Stimulated activated CD4-positive, alpha-beta T cell treated with anti-CD3 and anti-CD28 coated beads, Interleukin-4, amount 100 ng/mL, for 4 hours (primary cell): ENCODE measurements at places on chromosomes 16 and 17.

GRCh38 chr17:36730095-36730808 is 128.9 kb downstream of the MRM1 start:
- no peak for DNase-seq

- DNase-seq, result no peak
Observed at GRCh38 chr16:84509032-84509950, 4.8 kb upstream of the MEAK7 start.

GRCh38 chr17:77354670-77355455 is 214.1 kb downstream of the SEC14L1 start:
- DNase-seq, result no peak

- no peak for DNase-seq
Observed at GRCh38 chr16:67949645-67950044, 5.7 kb upstream of the LCAT start.

- no peak for DNase-seq
Observed at GRCh38 chr16:85431431-85432124, 181.5 kb upstream of the GSE1 start.

DNA sequence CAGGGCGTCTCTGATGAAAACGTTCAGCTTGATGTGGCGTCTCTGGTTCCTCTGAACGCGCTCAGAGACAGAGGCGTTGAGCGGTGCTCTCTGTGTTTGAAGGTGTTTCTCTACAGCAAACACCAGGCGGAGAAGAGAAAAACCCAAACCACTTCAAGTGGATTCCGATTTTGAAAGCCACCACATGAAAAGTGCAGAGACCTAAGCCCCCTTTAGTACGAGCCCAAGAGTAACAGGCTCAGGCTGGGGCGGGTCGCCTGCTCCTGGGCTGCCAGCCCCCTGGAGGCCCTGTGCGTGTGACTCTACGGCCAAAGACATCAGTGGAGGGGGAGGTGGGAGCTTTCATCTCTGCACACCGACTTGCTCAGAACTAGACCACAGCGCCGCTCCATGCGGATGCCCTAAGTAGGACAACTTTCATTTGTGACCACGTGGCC is 328.4 kb downstream of the MAF start:
- DNase-seq, result peak; percentile 40

- DNase-seq, result peak; percentile 55
Observed at GRCh38 chr16:11094075-11094856, 149.9 kb downstream of the CLEC16A start.

- no peak for DNase-seq
Observed at GRCh38 chr17:72665852-72666851, 426.3 kb downstream of the SLC39A11 start.

DNA sequence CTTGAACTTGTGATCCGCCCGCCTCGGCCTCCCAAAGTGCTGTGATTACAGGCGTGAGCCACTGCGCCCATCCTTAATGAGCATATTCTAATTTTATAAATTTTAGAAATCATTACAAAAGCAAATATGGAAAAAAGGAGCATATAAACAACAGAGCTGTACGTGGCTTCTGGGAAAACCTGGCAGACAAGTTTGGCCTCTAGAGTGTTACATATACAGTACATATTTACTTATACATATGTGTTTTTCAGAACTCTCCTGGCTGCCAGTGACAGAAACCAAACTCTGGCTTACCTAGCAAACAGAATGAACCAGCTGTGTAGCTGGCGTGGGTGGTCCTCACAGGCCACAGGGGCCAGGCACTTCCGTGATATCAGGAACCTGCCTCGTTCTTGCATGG is 10.1 kb downstream of the DRC3 start:
- DNase-seq, result no peak

DNA sequence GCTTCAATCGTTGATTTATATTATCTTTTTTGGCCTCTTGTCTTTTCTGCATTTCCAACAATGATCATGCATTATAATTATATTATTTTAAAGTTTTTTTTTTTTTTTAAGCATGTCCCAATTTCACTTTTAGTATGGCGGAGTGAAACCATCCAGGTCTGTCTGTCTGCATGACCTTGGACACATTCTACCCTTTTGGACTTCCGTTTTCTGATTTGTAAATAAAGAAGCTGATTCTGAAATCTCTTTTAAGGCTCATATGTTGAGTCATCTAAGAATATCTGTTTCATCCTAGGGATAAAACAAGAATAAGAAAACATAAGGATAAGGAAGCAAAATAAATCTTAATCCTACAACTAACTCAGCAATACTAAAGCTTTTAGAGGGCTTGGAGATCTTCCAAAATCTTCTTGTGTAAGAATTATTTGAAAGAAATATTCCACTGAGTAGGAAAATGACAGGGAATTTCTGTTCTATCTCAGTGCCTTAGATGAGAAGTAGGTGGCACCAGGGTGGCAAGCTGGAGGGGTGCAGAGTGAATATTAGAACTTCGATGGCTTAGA is 195.7 kb upstream of the TOX3 start:
- DNase-seq, result no peak
